ENCODE measurements at places on chromosomes 1 and 21.

- no peak for DNase-seq
Observed at GRCh38 chr1:25073640-25074270, 143.7 kb upstream of the RUNX3 start.

GRCh38 chr1:246949956-246950355, 18.2 kb upstream of the AHCTF1 start:
- DNase-seq = no peak

DNA sequence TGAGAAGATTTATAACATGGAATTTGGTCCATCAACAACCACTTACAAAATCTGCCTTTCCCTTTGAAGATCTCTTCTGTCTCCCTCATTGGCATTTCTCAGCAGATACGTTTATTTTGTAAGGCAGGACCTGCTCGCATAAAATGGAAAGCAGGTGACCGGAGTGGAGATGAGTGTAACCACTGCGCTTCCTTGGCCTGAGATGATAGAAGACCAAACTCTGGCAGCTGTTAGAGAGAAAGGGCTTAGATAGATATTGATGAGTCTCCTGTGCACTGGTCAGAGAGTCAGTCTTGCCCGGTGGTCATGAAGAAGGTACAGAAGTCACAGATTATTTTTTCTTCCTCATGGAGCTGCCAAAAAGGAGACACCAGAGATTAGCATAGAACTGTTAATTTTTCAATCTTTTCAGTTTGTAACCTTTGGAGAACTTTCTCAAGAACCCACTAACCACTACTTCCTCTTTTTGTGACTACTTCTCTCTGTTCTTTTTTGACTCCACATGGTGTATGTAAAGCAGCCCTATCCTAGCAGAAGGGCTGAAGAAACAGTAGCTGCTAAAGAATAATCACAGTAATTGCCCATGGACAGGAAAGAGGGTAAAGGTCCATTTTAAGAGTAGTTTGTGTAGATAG, 47.6 kb downstream of the FCRL3 start:
- DNase-seq = no peak

DNA sequence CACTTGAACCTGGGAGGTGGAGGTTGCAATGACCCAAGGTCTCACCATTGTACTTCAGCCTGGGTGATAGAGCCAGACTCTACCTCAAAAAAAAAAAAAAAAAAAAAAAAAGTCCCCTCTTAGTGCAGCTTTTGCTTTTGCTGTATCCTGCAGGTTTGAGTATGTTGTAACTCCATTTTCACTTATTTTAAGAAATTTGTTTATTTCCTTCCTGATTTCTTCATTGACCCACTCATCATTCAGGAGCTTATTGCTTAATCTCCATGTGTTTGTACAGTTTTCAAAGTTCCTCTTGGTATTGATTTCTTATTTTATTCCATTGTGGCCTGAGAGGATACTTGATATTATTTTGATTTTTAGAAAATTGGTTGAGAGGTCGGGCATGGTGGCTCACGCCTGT, 50.9 kb upstream of the AK4 start:
- no peak for DNase-seq

DNA sequence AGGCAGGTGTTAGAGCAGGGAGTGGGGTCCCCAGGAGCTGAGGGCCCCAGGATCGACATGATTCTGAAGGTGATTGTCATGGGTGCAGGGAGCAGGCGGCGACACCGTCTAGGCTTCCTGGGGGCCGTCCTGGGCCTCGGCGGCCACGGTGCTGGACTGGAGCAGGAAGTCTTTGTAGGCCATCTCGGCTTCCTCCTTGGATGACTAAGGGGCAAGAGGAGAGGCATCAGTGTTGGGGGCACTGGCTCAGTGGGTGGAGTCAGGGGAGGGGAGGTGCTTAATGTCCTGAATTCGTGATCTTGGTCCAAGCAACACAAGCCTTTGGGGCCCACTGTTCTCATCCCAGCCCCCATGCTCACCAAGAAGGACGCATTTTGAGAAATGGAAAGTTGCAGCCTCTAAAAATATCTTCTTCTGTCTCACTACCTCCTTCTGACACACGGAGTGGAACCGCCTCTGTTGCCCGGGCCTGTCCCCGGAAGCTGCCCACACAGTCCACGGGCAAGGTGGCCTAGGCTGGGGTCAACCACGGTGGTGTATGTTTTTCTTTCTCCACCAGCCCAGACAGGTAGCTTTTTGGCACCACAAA, 8.6 kb upstream of the FCMR start:
- DNase-seq = no peak

- no peak for DNase-seq
Observed at GRCh38 chr21:45269861-45270260, 17.8 kb downstream of the POFUT2 start.

DNA sequence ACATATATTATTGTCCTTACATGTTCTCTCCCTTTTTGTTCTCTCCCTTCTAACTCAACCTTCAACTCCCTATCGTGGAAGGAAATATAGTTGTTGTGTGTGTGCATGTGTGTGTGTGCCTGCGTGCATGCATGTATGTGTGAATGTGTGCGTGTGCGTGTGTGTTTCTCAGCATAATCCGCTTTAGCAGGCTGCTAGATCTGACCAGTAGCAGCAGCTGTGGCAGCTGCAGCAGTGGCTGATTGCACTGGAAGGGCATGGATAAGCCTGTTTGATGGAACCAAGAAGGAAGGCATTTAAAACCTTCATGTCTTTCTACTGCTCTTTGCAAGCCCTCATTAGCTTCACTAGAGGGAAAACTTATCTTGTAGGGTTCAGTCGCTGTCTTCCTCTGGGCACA, 65.6 kb upstream of the IRF2BP2 start:
- no peak for DNase-seq

DNA sequence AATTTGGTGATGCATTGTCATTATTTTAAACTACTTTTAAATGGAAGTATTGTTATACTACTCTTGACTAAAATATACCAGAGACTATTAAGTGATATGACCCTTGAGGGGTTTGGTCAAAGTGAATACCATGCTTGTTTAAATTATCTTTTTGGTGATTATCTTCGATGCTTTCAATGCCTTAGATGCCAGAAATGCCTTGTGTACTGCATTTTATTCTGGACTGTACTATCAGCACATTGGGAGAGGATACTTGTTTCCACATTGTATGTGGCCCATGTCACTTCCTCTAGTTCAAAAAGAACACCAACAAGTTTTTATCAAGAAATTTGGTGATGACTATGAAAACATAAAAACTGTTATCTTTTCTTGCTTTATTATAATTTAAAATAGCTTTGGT, 16.3 kb downstream of the MAP3K7CL start:
- no peak for DNase-seq

DNA sequence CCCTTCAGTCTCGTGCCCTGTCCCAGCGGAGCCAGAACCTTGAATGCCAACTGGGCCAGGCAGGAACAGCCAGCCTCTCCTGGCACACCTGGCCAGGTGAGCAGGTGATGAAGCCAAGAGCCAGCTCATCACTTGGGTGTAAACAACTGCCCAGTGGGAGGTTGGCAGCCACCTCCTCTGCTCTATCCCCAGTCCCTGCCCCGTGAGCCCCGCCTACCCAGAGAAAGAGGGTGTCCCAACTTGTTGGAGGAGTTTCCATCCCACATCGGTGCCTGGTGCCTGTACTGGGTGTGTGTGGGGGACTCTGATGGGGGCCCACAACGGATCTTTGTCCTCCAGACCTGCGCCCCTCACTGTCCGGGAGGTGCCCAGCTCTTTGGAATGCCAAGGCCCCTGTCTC, 17.8 kb upstream of the FAM131C start:
- no peak for DNase-seq

DNA sequence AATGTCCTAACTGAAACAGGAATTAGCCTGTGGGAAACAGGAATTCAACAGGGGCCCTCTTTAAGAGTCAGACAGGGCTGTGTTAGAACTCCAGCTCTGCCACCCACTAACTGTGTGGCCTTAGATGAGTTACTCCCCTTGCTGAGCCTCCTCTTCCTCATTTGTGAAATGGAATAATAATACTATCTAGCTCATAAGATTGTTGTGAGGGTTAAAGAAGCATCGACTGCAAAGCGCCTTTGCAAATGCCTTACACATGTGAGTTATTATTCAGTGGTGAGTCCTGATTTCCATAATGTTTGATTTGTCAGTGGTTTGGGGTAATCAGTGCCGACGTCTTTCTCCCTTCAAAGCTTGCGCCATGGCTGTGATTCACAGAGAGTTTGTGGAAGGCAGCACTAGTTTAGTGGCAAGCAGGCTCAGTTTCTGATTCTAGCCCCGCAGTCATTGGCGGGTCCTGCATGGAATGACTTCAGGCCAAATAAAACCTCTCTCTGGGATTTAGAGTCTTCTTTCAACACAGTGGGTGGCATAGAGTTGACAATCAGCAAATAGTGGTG, 388.5 kb downstream of the PLPP3 start:
- no peak for DNase-seq

- DNase-seq = no peak
Observed at GRCh38 chr1:18134324-18135046, 26.9 kb downstream of the IGSF21 start.

- no peak for DNase-seq
Observed at GRCh38 chr1:157704878-157705277, 4.3 kb upstream of the FCRL3 start.

GRCh38 chr1:36755303-36756230, 272.9 kb upstream of the CSF3R start:
- no peak for DNase-seq

DNA sequence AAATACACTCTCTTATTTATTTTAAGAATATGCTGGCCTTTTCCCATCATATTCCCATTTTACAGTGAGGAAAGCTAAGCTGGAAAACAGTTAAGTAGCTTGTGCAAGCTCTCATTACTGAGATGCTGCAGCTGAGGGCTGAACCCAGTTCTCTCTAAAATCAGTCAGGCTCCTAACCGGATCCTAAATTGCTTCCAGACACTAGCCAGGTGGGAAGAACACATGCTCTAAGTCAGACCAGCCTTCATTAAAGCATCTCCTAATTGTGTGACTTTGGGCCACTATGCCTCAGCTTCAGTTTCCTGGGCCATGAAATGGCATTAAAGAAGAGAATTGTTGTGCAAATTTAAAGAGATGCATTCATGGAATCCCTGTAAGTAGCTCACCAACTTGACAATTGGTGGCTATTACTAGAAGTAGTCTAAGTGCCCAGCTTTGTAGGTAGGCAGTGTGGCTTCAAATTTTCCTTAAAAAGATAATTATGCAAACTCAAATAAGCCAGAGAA, 228.4 kb downstream of the DAB1 start:
- DNase-seq = no peak

- no peak for DNase-seq
Observed at GRCh38 chr1:46614604-46614984, 2.0 kb downstream of the MOB3C start.

DNA sequence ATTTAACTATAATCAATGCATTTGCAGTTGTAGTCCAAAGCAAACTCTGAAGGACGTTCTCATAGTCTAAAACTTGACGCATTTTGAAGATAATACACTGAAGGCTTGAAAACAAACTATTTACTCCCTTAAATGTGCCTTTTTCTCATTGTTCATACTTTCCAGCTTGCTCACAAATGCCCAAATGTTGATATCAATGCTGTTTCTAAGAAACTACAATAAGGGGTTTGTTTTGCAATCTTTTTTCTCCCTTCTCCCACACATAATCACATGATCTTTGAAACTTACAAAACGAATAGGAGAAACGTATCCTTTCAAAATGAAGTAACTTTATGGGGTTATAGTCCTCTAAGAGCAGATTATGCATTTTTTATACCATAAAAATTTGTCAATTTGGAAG, 508.7 kb downstream of the DPYD start:
- DNase-seq = no peak

- DNase-seq = no peak
Observed at GRCh38 chr21:35390013-35390776, 341.1 kb upstream of the RUNX1 start.

DNA sequence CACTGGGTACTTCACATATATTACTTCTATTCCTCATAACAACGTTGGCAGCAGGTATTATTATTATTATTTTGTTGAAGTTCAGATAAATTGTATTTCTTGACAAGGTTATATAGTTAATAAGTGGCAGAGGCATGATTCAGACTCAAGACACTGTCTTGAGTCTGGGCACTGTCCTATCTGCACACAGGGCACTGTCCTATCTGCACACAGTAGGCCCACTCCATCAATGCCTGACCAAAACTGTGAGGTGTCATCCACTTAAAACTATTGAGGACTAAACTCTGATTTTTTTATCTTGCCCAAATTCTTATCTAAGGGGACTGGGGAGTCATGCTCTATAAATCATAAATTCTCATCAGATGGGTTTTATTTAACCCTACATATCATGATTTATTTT, 23.8 kb upstream of the IER5 start:
- no peak for DNase-seq

DNA sequence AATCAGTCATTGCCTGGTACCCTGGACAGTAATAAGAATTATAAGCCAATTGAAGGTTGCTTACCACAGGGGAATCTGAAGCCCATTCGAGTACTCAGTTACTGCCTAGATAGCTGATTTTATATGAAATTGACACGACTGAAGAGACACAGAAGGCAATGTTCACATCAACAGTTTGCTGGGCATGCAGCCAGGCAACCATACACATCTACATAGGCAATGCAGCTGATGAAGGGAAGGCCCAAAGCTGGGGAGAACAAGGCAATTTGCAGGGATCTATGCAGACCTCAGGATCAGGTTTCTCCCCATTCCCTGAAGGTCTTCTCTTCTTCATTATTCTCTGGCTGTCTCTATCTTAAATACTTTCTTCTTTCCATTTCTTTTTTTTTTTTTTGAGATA, 448.7 kb downstream of the PTBP2 start:
- DNase-seq = no peak

- DNase-seq = no peak
Observed at GRCh38 chr1:65890201-65890843, 97.6 kb downstream of the PDE4B start.

- no peak for DNase-seq
Observed at GRCh38 chr21:14870853-14871149, 194.0 kb downstream of the NRIP1 start.

- DNase-seq = no peak
Observed at GRCh38 chr1:156704930-156705320, 458 bp downstream of the CRABP2 start.

DNA sequence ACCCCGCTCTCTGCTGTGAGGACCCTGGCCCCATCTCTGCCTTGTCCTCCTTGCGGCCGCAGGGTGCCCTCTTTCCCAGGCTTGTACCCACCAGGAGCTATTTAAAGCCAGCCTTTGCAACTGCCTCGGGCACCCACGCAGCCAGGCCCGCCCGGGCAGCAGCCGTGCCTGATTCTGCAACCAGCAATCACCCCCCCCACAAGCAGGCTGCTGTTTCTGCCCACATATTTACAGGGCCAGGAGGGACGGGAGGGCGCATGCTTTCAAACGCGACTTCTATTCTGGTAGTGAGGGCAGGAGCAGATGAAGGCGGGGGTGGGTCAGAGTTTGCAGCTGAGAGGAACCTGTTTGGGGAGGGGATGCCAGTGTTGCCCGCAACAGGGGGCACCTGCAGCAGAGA, 13.6 kb downstream of the GABRD start:
- no peak for DNase-seq

- DNase-seq = no peak
Observed at GRCh38 chr1:169130683-169131082, 24.2 kb downstream of the ATP1B1 start.

DNA sequence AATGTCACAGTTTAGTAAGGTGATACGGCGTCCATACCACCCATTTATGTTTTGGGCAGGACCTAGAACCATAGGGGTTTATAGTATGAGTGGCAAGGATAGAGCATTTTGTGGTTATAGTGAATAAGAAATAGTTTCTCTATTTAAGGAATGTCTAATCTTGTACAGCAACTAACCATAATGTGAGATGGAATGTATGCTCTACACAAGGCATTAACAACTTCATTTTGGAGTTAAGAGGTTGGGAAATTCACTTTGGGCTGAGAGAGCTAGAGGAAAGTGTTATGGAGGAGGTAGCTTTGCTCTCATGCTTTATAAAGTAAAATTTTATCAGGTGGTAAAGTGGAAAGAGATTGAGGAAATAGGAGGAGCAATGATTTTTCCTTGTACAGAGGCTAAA, 3.0 kb upstream of the MCL1 start:
- no peak for DNase-seq
